ENCODE measurements at places on chromosomes 2 and 18.
A peak's percentile ranks its signal among the peaks of the same experiment; 100 is the strongest.

DNA sequence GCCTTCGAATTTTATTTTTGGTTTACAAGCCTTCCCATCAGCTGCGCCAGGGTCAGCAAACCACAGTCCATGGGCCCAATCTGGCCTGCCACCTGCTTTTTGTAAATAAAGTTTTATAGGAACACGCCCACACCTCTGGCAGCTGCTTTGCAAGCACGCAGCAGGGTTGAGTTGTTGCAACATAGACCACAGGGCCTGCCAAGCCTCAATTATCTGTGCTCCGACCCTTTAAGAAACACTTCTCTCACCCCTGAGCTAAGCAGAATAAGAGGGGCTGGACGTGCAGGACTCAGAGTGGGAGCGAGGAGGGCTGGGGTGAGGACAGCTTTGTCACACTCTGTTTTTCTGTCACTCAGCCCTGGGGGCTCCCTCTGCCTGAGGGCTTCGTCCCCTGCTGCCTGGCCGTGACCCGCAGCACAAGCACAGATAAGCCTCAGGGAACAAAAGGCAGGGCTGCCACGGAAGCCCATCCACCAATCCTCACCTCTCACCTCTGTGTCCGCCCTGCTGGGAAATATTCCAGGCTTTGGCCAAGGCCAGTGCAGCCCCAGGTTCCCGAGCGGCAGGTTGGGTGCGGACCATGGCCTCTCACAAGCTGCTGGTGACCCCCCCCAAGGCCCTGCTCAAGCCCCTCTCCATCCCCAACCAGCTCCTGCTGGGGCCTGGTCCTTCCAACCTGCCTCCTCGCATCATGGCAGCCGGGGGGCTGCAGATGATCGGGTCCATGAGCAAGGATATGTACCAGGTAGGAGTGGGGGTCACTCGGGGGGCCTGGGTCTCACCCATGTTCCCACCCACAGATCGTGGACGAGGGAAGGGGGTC is at the start of gene AGXT:
Gene AGXT, plus strand, starts transcription at position 539 of the 823 bp plus-strand sequence. Its CDS starts 42 bp downstream, at position 581.
- no peak for DNase-seq

GRCh38 chr18:37270038-37270665 is 295.4 kb downstream of the CELF4 start:
- DNase-seq: peak; percentile 36

DNA sequence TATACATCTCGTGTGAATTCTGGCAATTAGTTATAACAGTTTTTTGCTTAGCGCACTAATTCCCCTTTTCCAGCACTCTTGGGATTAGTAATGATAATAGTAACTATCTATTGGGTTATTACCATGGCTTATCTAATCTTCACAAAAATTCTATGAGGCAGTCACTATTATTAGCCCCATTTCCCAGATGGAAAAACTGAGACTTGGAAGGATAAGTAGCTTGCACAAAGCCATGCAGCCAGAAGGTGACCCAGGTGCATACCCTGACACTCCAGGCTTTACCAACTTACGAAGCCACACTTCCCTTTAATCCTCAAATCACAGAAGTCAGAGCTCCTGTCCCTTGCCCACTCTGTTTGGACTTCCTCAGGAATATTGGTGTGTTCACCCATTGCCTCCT is 156.8 kb downstream of the CYP26B1 start:
- DNase-seq: no peak

DNA sequence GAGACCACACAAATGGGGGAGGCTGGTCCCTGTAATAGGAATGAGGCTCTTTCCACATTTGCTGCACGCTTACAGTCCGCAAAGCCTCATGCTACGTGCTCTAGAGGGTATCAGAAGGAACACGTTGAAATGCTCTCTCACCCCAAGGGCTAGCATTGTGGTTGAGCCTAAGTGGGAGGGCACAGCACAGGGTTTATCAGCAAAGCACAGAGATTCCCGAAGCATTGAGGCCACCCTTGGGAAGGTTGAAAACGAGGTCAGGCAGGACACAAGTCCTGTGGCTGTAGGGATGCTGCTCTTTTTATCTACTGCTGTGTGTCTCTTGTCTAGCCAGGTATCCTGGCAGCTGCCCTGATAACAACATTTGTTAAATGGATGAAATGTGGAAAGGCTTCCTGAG is 378.3 kb downstream of the EN1 start:
- DNase-seq: no peak

DNA sequence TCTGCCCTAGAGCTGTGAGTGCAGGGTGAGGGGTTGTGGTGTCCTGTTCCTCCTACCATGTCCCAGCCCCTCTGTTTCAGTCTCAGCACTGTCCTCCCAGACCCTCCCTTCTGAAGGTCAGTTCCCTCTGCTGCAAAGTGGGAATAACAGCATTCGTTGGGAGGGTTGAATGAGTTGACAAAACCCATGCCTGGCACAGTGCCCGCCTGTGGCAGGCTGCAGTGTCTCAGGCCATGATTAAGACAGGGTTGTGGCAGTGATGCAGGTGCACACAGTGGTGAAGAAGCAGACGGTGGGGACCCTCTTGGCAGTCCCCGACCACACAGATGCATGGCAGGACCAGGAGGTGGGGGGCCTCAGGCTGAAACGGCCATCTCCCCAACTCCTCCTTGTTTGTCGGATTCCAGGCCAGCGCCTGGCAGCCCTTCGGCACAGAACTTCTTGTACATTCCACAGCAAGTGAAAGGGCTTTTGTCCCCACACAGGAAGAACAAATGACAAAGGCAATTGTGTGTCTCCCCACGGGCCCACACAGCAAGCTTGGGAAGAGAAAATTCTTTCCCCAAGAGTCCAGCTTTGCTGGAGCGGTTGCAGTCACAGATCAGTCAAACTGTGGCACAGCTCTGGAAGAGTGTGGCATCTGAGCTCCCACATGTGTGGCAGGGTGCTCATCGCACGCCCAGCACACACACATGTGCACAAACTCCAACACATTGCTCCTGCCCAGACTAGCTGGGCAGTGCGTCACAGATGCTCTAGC is 92.0 kb upstream of the MSH2 start:
- DNase-seq: no peak

- DNase-seq: peak; percentile 17
These were observed 299.0 kb upstream of the FBXO11 start for GRCh38 chr2:48205137-48205798.

- DNase-seq: no peak
These were observed 142.3 kb downstream of the TMEM163 start for GRCh38 chr2:134576478-134576877.

GRCh38 chr2:623130-623922 is 53.9 kb downstream of the TMEM18 start:
- no peak for DNase-seq

GRCh38 chr2:214830794-214831346 is 21.4 kb upstream of the BARD1 start:
- DNase-seq: no peak

DNA sequence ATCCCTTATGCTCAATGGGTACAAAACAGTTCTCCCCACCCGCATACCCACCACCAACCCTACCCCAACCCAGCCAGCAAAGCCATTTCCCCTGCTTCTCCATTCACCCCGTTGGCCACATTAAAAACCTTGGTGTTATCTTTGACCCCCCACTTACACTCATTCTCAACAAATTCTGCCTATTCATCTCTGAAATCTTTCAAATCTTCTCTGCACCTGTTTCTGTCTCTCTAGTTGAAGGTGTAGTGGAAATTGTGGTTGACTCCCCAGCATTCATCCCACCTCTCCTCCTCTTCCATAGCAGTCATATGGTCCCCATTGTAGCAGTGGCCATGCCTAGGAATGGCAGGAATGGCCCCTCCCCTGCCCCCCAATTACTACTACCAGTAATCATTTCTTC is 20.5 kb upstream of the TET3 start:
- no peak for DNase-seq

GRCh38 chr2:150371044-150371818 is 116.2 kb downstream of the RND3 start:
- DNase-seq: no peak

- DNase-seq: peak; percentile 2
These were observed 496.9 kb upstream of the HNMT start for GRCh38 chr2:137467246-137467862.

All from hepatic stellate cell (primary cell).